ENCODE measurements at places on chromosomes 12 and 14. TPM values are rescaled to one million over a fixed set of nuclear protein-coding genes. Genes with fewer than 3 reads are reported as not detected.

GRCh38 chr12:33944703-33945437, 77.4 kb upstream of the ALG10 start:
- DNase-seq: peak; percentile 35

The AQP6 gene
- not detected for total RNA-seq

The SLC17A8 gene
- not detected for total RNA-seq

DNA sequence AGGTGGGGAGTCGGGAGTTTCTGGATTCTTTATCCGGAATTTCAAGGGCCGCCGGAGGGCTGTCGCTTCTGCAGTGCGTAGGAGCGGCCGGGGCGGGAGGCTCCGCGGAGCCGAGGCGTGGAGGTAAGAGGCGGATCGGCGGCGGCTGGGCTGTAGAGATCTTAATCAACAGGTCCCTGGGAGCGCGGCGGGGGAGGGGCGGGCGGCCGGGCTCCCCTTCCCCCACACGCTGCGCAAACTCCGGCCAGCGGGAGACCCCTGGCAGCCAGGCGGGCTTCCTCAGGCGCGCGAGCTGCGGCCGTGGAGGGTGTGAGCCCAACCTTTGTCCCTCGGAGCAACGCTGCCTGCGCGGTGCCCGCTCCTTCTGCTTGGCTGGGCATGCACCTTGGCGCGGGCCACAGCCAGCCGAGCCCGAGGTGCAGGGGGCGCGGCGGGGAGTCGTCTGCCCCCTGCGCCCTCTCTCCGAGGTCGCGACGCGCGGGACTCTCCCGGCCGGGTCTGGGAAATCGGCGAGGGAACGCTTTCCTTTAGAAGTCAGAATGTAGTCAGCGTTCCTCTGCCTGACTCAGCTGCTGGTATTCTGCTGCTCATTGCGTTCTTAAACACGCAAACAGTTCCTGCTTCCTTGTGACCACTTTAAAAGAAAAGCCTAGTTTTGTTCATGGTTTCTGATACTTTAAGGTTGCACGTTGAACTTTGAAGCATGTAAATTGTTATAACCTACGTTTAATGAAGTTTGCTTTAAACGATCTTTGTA, at the start of gene PALS1:
Gene PALS1, plus strand, starts transcription at position 25 of the 757 bp plus-strand sequence. CDS start 37,736 bp downstream, outside the sequence.
- peak; percentile 84 for DNase-seq

- DNase-seq: peak; percentile 55
Measured at GRCh38 chr14:64800000-64800399, 79.7 kb downstream of the SPTB start.

The RDH5 gene
- 0.22 TPM for total RNA-seq

The SYCP3 gene
- not detected for total RNA-seq

- no peak for DNase-seq
Measured at GRCh38 chr12:111390910-111391309, 14.8 kb upstream of the SH2B3 start.

- no peak for DNase-seq
Measured at GRCh38 chr14:81868172-81868571, 334.5 kb upstream of the SEL1L start.

- no peak for DNase-seq
Measured at GRCh38 chr14:74400031-74400685, 25.9 kb downstream of the SYNDIG1L start.

DNA sequence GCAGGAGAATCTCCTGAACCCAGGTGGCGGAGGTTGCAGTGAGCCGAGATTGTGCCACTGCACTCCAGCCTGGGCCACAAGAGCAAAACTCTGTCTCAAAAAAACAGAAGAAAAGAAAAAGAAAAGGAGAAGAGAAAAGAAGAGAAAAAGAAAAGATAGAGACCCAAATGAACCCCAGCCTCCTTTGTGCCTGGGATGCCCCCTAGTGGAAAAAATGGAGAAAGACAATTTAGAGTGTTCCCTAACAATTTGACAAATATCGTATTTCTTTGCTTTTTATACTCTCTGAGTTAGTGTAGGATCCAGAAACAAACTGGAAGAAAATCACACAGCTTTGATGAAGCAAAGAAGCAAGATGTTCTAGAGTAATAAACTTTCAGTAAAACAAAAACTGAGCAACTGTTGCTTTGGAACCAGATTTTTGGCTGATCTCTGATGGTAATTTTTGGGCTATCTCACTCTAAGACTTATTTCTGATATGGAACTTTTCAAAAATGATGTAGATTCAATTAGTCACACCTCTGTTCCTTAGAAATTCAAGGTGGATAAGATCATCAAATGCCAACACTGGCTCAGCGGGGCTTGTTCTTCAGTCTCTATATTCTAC, 18.6 kb upstream of the PRKAB1 start:
- DNase-seq: no peak

The DPPA3 gene
- not detected for total RNA-seq

The ANO2 gene
- not detected for total RNA-seq

The RASSF8 gene
- 43.5 TPM for total RNA-seq

GRCh38 chr12:88570103-88570502, 10.2 kb downstream of the KITLG start:
- no peak for DNase-seq

The P2RX2 gene
- not detected for total RNA-seq

The CCDC175 gene
- not detected for total RNA-seq

DNA sequence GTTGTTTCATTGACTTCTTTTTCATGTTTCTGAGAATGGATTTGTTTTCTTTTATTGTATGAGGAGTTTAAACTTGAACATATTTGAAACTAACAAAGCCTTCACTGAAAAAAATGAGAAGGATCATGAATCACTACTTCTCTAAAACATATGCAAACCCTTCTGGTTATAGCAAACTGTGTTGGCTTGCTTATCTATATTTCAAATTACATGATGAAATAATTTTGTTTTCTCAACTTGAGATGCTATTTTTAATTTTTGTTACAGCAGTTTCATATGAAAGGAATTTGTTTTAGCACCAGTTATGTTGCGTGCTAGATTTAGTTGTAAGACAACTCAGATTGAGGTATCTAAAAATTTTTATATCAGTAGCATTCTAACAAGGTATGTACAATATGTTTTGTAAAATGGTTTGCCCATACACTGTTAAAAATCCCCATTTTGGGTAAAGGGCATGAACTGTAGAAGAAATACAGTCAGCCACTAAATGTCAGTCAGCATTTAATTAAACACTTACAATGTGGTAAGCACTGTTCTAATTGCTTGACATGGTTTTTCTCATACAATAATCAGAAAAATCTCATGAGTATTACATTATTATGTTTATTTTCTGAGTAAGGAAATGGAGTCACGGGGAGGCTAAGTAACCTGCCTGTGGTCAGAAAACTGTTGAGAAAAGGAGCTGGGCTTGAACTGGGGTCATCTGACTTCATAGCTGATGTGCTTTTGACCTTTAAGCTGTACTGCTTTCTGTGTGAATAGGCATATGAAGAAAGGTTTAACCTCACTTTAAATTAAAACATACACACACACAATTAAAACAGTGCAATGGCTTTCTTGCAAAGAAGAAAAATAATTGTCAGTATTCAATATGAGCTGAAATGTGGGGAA, 105.7 kb downstream of the PLEKHA5 start:
- DNase-seq: no peak

- DNase-seq: no peak
Measured at GRCh38 chr14:38616959-38617358, 361.1 kb upstream of the CLEC14A start.

DNA sequence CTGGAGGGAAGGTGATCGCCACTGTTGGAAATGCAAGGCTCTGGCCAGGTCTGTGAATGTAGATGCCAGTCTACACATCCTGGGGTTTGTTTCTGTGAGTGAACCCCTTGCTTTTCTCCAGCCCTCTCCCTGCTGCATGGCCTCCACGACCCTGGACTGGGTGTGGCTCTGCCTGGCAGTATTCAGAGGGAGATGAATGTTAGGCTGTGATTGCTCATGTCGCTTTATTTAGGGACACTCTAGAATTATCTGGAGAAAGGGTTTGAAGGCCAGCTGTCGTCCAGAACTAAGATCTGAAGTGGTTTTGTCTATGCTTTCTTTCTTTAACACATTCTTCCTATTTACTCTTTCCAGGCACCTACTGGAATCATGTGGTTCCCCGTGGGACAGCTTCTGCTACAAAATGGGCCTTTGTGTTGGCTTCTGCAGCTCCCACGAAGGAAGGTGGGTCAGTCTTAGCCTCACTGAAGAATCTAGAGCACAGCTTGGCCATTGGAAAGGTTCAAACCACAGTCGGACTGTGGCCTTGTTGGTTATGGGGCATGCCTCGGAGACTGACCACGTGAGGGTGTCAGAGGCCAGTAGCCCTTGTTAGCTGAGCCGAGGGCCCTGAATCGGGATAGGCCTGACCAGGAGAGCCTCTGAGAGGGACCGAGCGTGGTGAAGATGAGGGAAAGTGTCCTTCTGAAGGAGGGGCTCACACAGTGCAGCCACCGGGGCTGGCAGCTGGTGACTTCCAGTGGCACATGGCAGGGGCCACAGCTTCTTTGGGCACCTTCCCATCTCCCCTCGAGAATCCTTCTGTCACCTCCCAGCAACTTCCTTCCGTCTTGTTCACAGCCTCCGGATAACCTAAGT, 59.1 kb downstream of the ANKRD9 start:
- DNase-seq: no peak

The ATP5MC2 gene
- 273 TPM for total RNA-seq

GRCh38 chr14:73250781-73251500, 13.6 kb downstream of the PAPLN start:
- DNase-seq: no peak

GRCh38 chr12:57849035-57849434, 2.5 kb upstream of the CTDSP2 start:
- DNase-seq: no peak

The HOXC10 gene
- total RNA-seq: 3.2 TPM

The ARHGAP5 gene
- total RNA-seq: 46.4 TPM

The SPIC gene
- total RNA-seq: not detected

DNA sequence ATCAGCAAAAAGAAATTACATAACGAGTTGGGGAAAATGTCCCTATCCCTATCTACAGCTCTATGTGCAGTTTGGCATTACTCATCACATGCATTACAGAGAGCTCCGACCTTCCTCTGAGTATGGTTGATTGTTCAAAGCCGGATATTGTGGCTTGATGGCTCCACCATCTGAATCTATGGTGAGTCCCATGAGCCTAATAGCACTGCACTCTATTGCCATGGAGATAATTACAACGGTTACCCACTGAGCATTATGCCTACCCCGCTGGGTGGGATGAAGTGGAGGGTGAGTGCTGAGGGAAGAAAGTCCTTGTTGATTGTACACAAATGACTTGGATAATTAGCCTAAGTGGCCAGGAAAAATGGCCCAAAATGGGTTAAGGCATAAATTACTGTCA, 800.5 kb downstream of the NRXN3 start:
- no peak for DNase-seq

DNA sequence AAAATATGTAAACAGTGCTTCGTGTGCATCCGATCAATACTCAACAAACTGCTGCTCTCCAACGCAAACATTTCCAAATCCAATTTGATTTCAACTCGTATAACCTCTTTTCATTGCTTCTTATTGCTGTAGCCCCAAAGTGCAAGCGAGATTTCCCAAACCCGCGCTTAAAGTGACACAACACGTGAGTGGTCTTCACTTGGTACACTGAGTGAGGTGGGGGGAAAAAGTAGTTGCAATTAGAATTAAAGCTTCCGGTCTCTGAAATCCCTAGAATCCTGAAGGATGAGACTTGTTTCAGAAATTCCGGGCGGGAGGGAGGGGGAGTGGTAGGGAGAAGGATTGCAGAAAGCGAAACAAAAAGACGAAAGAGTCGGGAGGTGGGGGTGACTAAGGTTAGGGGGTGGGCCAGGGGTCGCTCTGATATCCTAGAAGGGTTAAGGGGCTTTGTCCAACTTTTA, 387.5 kb downstream of the BCAT1 start:
- peak; percentile 44 for DNase-seq

DNA sequence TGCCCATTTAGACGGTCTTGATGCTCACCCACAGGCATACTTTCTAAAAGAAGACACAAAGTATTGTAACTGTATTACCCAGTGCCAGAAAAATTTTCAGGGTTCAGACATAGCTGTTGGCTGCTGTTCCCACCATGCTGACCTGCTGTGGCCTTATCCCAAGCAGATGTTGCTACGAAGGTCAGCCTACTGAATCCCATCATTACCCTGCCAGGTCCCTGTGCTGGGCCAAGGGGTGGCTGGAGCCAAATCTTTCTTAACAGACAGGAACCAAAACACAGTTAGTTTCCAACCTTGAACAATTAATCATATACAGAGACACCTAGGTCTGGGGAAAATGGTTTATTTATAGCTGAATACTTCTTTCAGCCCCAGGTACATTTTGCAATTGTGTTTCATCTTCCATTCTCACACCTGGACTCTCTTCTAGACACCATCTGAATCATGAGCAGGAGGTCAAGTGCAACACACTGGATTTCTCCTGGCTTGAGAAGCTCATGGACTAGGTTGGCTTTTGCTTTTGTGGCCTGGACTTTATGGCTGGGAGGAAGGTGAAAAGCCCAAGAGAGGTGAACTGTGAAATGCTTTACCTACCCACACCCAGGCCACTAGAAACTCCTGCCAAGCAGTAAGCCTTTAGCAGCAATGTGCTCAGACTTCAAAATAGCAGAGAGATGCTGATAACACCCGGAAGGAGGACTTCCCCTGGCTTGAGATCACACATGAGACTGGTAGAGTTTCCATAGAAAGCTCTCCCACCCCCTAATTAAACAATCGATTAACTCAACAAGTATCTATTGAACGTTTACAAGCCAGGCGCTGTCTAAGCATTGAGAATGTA, 150.1 kb downstream of the SUDS3 start:
- no peak for DNase-seq

GRCh38 chr12:39723831-39724230, 104.2 kb upstream of the ABCD2 start:
- no peak for DNase-seq

DNA sequence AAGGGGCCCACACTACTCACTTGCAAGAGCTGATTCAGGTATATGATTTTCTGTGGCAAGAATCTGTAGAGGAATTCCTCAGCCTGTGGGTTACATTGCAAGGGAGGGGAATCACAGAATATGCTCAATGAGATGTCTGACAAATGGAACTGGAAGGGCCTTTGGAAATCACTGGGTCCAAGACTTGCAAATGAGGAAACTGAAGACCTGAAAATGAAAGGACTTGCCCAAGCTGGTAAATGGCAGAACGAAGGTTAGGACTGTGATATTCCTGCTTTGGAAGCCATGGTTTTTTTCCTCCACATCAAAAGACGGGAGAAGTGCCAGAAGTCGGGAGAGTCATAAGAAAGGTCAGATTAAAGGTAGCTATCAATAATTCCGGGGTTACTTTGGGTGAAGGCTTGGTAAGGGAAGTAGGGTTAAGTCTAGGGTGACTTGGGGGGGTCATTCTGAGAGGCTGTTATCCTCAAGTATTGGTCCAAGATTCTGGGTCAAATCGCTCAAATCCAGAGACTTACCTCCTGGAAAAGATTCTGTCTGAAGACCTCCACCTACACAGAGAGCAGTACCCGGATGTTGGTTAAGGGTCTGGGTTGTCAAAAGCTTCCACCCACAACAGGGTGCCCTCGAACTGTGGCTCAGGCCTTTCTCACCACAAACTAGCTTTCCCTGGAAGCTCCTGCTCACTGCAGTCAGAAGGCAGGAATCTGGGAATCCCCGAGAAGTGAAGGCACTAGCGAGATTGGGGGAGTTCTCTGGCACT, 539 bp downstream of the PSME2 start:
- peak; percentile 78 for DNase-seq

- DNase-seq: no peak
Measured at GRCh38 chr12:90428465-90428864, 526.5 kb downstream of the CCER1 start.

GRCh38 chr14:73594491-73594890, 2.8 kb downstream of the ACOT4 start:
- DNase-seq: no peak

GRCh38 chr14:90660865-90661570, 155.2 kb downstream of the TTC7B start:
- DNase-seq: no peak

The KRT4 gene
- total RNA-seq: not detected

Data from SJSA1 (cell line).